ENCODE measurements at places on chromosomes 7 and 10.

GRCh38 chr7:17560516-17560915 lies 262.1 kb downstream of the AHR start:
- no peak for DNase-seq

DNA sequence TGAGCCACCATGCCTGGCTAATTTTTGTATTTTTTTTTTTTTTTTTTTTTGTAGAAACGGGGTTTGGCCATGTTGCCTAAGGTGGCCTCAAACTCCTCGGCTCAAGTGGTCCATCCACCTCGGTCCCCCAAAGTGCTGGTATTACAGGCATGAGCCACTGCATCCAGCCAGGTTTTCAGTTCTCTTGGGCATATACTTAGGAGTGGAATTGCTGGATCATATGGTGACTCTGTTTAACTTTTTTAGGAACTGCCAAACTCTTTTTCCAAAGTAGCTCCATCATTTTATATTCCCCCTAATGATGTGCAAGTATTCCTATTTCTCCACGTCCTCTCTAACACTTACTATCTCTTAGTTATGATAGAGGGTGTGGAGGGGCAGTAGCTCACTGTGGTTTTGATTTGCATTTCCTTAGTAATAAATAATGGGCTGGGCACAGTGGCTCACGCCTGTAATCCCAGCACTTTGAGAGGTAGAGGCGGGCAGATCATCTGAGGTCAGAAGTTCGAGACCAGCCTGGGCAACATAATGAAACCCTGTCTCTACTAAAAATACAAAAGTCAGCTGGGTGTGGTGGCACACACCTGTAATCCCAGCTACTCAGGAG lies 41.6 kb downstream of the SUFU start:
- DNase-seq, result no peak

DNA sequence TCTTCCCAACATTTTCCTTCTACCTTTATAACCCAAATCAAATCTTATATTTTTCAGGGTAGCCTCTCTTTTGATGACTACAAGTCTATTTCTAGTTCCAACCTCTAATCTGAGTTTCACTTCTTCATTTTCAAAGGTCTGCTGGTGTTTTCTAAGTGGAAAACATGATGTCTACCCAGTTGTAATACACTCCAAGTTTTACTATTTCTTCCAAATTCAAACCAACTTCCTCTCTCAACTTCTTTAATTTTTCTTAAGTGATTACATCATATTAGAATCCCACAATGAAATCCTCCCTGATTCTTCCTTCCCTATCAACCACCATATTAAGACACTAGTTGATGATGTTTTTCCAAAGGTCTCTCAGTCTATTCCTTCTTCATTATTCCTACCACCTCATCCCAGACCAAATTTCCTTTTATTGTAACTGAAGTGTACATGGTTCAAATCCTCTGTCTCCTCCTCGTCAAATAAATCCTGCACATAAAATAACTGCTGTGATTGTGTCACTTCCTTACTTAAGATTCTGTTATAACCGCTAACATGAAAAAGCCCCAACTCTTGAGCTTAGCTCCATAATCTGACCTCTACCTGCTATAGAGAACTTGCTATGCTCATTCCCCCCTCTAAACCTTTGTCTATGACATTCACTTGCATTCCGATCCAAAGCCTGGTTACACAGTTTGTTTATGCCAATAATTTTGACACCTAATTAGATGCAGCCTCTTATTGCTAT lies 12.7 kb downstream of the TAS2R38 start:
- DNase-seq, result no peak

DNA sequence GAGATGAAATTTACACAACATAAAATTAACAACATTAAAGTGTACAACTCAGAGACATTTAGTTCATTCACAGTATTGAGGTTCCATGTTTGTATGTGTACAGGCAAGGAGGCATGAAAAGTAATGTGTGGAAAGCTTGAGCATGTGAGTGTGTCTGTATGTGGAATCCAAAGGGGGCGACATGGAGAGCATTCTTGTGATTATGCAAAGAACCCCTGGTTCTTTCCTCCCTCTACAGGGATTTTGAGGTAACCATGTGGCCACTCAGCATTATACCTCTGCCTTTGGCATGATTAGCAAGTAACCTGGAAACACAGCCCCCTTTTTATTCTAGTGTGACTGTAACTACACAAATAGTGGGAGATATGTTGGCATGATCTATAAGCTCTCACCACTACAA lies 21.0 kb downstream of the OR2F1 start:
- DNase-seq, result no peak

- DNase-seq, result peak; percentile 31
Observed at GRCh38 chr7:71488308-71488707, 356.4 kb downstream of the GALNT17 start.

GRCh38 chr10:683448-684071 lies 5.9 kb downstream of the DIP2C start:
- peak; percentile 86 for DNase-seq

DNA sequence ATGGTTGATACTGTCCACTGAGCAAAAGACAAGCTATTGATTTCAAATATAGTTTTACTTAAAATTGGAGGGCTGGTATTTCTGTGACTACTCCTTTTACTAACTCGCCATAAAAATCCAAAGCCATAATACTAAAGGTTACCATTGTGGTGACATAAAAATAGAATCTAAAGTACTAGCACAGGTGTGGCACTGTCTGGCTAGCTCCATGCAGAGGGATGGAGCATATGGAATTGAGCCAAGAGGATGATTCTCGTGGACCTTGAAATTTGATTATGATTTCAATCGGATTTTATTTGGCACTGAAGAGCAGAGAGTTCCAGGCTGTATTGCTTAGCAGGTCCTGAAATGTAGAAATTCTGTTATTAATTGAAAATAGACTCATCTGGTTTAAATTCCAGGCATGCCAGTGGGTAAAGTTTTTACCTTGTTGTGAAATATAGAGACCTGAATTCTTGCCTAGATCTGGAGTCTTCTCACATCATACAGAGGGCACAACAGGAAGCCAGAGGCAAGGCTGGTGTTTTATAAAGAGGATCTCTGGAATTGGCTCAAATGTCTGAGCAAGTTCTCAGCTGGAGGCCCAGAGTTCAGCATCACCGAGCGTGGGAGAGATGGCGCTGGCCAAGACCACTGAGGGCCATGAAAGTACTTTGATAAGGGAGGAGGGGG lies 29.9 kb upstream of the DLD start:
- DNase-seq, result peak; percentile 37

- no peak for DNase-seq
Observed at GRCh38 chr7:97407106-97407505, 289.6 kb downstream of the SDHAF3 start.
